ENCODE measurements at places on chromosomes 2 and 18. TPM values are rescaled to one million over a fixed set of nuclear protein-coding genes. Genes with fewer than 3 reads are reported as not detected.

DNA sequence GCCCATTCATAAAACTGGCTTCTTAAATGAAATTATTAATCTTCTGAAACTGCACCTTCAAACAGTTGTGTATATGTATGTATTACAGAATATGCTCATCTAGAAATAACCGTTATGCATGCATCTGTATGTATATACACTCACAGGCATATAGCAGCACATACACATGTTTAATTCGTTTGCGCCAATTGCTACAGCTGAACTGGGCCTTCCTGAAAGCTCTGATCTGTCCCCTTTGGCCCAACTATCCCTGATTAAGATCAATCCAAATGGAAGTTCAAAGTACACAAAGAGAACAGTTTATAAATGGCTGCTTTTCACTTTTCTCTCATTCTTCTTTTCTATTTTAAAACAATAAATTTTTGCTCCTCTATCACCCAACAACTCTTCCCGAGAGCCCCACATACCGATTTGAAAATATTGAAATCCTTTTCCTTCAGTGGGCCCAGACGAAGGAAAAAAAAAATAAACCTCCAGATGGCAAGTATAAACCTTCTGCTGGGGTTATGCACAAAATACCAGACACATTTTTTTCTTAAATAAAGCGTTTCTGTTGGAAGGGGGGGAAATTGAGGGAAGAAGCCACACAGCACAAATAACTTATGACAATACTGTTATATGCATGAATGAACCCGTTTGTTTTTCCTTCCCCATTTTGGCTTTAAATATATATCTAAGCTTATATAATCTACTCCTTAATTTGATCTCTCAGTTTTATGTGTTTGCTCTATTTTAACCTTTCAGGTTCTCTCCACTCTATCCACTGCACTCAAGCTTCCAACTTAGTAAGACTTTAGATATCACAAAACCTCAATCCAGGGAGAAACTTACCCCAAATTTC lies 267.3 kb downstream of the TCF4 start:
- DNase-seq, result no peak

GRCh38 chr2:235968155-235968554 lies 200.0 kb downstream of the GBX2 start:
- DNase-seq, result no peak

GRCh38 chr18:27966881-27967280 lies 210.0 kb downstream of the CDH2 start:
- DNase-seq, result no peak

- DNase-seq, result no peak
These were observed 869.4 kb upstream of the ID2 start for GRCh38 chr2:7812231-7812995.

GRCh38 chr2:217121565-217121964 lies 261.7 kb upstream of the TNP1 start:
- DNase-seq, result no peak

RUFY4 gene
- 0.36 TPM for total RNA-seq

DNA sequence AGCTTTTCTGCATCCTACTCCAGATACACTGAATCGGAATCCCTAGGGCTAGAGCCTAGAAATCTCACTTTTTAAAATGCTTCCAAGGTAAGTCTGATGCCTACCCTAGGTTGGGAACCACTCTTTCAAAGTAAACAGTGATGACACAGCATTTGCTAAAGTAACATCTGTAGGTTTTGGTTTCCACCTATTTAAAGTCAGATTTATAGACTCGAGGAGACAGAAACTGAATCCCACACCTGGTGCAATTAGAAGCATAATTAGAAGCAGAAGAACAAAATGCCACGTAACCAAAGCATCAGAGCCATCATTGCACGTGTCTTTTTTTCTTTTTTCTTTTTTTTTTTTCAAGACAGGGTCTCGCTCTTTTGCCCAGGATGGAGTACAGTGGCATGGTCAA lies 40.9 kb downstream of the PDK1 start:
- DNase-seq, result no peak

DNA sequence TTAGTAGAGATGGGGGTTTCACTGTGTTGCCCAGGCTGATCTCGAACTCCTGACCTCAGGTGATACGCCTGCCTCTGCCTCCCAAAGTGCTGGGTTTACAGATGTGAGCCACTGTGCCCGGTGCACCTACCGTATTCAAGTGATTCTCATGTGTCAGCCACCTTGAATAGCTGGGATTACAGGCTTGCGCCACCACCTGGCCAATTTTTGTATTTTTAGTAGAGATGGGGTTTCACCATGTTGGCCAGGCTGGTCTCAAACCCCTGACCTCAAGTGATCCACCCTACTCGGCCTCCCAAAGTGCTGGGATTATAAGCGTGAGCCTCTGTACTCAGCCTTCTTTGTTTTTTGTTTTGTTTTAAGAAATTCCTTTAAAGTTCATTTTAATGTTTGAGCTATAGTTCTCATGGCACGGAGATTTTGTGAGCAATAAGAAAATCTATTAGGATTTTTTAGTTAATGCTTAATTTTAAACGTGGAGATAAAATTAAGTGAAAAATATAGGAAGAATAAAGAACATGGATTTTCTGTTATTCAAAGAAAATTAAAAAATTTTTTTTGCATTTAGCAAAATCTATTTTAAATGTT lies 242.6 kb downstream of the PHLPP1 start:
- DNase-seq, result no peak

DNA sequence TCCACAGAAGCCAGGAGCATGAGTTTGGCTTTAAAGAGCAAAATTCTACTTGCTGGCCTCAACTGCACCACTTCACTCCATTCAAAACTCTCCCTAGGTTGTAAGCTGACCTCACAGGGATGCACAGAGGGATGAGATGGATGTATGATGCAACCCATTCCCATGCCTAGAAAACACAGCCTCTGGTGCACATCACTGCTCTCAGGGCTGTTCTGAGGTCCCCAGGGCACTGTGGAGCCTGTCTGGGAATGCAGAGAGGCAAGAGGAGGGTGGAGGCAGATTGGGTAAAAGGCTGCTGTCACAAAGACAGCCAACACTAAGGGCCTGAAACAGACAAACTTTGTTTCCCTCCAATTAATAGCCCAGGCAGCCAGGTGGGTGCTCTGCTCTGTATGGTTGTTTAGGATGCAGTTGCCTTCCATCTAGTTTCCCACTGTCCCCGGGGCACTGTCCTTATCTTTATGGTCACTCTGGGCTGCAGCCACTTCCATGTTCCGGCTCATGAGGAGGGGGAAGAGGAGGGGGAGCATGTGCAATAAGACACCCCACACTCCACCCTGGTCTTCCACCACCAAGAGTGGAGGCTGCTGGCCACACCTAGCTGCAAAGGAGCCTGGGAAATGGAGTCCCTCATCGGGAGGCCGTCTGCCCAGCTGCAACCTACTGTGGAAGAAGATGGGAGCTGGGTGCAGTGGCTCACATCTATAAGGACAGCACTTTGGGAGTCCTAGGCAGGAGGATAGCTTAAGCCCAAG lies 7.0 kb downstream of the GPR45 start:
- no peak for DNase-seq

NCKAP5 gene
- 10.5 TPM for total RNA-seq

- DNase-seq, result no peak
These were observed 142.1 kb downstream of the TRIB2 start for GRCh38 chr2:12858786-12859185.

DNA sequence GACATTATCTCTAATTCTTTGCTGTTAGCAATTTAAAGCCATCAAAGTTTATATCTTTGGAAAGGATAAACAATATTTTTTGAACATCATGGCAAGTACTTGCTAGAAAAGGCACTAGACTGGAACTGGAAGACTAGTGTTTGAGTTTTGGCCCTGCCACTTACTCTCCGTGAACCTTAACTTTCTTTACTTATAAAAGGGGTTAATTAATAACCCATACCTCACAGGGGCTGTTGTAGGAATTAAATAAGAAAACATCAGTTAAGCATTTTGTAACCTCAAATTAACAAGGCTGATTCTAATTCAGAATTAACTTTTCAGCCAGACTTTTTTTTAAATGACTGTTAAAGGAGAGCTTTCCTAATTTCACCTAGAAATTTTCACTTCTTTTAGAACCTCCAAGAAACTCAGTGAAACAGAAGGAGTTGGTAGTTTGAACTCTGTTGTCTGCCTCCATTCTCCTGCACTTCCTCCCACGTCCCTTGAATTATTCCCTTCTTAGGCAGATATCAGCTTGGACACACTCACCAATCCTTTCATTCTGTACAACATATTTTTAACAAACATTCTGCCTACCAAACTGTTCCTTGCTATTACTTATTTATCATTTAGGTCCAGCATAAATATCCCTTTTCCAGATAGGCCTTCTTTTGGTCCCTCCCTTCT lies 79.5 kb downstream of the COX7A2L start:
- no peak for DNase-seq

DNA sequence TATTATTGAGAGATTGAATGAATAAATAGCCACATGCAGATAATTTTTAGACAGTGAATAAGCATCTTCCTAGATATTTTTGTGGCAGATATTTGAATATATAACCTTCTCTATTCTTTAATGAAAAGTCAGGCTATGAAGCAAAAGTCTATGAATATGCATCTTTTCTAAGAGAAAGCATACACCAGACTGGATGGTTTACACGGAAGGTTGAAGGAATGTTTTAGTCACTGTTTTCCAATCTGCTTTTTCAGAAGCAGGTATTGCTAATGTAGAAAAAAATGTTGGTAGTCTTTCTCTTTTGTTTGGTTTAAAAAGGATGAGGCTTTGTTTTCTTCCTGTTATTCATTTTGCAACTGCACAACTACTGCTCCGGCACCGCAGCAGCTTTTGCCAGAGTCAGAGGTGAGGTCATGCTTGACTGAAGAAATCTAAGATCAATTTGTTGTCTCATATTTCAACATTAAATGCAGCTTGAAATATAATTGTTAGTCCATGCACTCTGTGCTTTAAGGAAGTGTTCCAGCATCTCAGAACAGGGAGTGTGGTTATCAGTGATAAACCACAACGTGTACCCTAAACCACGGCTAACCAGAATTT lies 1540.8 kb upstream of the PIK3C3 start:
- DNase-seq, result no peak

DNA sequence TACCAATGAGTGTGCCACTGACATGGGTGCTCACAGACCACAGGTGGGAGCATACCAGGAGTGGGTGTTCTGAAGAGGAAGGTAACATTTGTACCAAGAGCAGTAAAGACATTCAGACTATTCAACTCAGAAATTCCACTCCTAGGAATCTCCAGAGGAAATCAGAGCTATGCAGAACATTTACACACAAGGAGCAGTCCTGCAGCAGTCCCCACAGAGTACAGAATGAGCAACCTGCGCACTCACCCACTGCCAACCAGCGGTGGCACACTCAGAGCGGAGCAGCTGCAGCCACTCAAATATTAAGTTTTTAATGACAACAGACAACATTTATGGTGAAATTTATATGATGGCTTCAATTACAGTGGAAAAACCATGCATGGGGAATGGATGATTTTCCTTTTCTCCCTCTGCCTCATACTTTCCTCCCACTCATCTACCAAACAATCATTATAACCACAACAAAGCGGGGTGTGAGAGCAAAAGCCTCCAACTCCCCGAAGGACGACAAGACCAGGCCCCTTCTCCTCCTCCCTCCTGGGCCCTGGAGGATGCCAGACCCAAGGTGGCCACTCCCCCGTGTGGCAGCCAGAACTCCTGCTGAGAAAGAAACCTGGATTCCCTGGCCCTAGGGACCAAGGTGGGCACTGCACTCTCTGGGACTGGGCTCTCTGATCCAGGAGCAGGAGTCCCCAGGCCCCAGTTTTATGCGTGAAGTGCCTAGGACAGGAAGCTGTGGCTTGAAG lies 5.4 kb downstream of the HS6ST1 start:
- no peak for DNase-seq

DNA sequence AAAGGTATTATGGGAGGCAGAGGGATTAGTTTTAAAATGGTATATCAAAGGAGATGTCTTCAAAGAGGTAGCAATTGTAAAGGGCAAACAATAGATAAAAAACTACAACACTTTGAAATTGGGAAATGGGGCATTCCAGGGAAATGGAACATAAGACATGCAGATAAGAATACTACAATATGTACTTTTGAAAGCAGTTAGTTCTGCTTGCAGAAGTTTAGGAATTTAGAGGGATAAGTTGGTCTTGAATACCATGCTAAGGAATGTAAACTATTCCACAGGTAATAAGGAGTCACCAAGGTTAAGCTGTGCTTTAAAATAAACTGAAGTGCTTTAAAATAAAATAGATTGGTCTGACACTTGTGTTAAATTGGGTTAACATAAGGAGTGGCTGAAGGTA lies 571.7 kb upstream of the ACVR2A start:
- no peak for DNase-seq

GRCh38 chr2:233663911-233664310 lies 7.8 kb upstream of the UGT1A9 start:
- DNase-seq, result no peak

MBP gene
- 2,463 TPM for total RNA-seq

- DNase-seq, result no peak
These were observed 741.8 kb upstream of the SALL3 start for GRCh38 chr18:78237864-78238263.

DNA sequence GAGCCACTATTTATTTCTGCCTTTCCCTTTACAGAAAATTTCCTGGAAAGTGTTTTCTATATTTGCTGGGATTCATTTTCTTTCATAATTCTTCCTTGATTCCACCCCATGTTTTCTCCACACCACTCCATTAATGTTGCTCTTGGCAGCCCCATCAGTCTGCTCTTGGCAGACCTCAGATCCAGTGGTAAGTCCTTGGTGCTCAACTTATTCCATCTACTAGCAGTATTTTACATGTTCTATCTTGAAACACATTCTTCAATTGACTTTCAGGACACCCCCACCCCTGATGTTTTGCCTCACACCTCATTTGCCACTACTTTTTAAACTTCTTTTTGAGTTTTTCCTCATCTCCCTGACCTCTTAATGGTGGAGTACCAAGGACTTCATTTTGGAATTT lies 65.0 kb downstream of the HNMT start:
- no peak for DNase-seq

- no peak for DNase-seq
These were observed 199.8 kb downstream of the PLCL1 start for GRCh38 chr2:198004173-198004572.

GRCh38 chr2:231167745-231168459 lies 30.5 kb upstream of the ARMC9 start:
- no peak for DNase-seq

MSGN1 gene
- total RNA-seq, result not detected

C2orf66 gene
- 0.36 TPM for total RNA-seq

- DNase-seq, result peak; percentile 69
These were observed 126.6 kb upstream of the PPP1CB start for GRCh38 chr2:28624793-28625701.

GRCh38 chr2:235008584-235009044 lies 56.8 kb downstream of the SH3BP4 start:
- DNase-seq, result no peak

- no peak for DNase-seq
These were observed 282.3 kb downstream of the MBD5 start for GRCh38 chr2:148303161-148303560.

DNA sequence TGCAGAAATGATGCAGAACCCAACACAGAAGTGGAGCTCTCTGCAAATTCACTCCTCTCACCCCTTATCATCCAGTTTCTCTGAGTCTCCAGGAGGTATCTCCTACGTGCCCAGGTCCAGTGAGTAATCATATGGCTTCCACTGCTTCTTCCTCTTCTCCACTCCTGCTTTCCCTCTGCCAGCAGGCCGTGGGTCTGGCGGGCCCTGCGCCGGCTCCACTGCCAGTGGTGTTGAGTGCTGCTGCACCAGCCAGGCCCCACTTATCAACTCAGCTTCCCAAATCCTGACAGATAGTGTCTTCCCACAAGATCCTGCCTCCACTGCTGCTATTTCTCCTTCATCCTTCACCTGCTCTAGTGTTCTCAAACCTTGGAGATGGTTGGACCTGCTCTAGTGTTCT lies 227.6 kb upstream of the PARD3B start:
- DNase-seq, result no peak
